A549 (cell line): ENCODE measurements at places on chromosomes 2 and 18.
A peak's percentile ranks its signal among the peaks of the same experiment; 100 is the strongest.

DNA sequence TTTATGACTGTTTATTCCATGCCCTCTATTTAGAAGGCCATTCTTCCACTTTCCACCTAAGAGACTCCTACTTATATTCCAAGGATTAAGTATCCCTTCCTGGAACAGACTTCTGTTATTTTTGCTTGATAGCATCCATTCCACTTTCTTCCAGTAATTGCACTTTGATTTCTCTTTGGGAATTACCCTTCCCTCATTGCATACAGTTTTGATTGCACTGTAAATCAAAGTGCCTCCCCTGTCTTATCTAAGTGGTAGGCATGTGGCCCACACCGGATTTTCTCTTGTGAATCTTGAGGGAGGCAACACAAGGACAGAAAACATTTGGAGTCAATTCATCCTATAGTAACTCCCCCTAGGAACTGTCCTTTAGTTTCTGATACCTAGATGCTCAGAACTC, 120.4 kb downstream of the PDE11A start:
- no peak for DNase-seq

- DNase-seq: peak; percentile 40
Measured at GRCh38 chr18:10230072-10230471, 224.4 kb upstream of the APCDD1 start.

DNA sequence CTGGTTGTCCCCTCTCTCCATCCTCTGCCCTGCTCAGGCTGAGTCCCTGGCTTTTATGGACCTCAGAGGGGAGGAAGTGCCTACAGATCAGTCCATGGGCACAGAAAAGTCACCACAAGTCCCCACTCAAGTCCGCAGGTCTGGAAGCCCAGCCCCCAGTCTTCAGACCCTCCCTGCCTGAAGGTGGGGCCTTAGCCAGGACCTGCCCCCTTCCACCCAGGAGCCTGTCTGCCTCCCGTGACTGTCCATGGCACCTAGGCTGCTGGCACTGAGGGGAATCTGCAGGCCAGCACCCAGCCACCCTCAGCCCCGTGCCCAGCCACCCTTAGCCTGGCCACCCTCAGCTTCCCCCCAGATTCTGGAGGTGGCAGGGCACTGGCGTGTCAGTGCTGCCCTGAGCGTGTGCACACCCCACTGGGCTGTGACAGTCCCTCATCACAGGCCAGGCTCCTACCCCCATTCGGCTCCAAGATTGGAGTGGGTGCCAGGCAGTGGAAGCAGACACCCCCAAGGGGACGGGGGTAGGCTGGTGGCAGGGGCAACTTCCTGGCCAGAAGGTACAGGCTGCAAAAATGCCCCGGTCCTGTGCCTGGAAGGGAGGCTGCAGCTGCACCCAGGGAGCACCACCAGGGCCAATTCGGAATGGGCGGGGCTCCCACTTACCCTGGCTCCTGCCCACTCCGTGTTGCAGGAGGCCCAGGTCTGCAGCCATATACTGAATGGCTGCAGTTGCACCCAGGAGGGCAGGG, 154.7 kb upstream of the RMP24 start:
- DNase-seq: no peak

- DNase-seq: no peak
Measured at GRCh38 chr2:190599073-190599472, 49.8 kb upstream of the NAB1 start.

- DNase-seq: peak; percentile 40
Measured at GRCh38 chr2:112685271-112685884, 35.4 kb upstream of the NT5DC4 start.

- DNase-seq: no peak
Measured at GRCh38 chr2:186576614-186577013, 13.2 kb upstream of the ITGAV start.

DNA sequence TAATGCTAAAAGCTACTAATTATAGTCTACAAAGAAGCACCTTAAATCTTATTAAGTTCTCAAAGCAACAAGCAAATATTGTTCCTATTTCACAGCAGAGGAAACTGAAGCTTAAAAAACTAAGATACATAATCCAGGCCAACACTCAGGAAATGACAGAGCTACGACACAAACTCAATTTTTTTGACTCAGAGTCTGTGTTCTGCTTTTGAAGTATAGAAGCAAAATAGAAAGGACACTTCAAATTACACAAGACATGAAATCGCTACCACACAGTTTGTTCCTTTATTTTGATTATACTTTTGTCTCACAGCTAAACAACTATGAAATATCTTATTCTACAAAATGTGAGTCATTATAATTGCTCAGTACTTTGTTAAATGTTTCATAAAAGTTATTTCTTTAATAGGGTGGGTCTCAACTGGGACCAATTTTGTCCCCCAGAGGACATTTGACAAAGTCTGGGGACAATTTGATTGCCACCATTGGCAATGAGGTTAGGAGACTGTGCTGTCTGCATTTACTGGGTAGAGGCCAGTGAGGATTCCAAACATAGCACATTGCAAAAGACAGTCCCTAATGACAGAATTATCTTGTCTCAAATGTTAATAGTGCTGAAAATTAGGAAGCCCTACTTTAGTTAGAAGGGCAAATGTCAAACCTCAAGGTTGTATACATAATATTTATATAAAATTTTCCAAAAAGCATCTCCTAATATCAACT, 101.5 kb upstream of the GRB14 start:
- DNase-seq: no peak

DNA sequence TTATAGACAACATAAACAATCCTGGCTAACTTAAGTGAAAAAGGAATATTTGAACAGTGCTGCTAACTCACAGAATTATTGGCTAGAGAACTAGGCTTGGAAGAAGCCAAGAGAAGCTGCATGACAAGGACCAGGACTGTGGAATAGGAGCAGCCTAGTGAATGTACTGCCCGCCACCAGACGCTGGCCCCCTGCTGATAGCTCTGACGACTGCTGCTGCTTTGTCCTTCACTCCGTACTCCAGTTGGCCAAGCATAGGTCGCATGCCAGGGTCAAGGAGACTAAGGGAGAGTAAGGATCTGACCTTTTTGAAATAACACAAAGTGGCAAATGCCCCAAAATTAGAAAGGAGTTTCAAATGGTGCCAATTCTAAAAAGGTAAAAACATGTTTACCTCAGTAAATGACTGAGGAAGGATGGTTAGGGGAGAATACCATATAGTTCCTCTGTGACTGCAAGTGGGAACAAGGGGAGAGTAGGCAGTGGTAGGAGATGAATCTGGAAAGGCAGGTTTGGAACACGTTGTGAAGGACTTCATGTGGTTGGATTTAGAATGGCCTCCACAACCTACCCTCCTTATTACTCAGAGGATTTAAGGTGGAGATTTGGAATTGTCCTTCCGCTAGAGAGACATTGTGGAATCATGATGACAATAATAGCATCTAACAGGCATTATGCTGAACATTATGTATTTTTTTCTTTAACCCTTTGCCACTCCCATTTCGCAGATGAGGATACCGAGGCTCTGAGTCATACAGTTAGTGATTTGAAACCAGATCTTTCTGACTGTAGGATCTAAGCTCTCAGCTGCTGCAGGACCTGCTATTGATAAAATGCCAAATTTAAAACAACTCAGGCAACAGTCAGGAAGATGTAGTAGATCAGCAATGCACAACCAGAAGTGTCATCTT, 19.5 kb downstream of the STRADB start:
- no peak for DNase-seq

GRCh38 chr2:222424276-222424728, at the start of gene SGPP2:
Gene SGPP2 (plus strand): TSS chr2:222424543. CDS start chr2:222424603, 60 bp downstream.
- DNase-seq: no peak

GRCh38 chr2:76381624-76382023, 670.9 kb upstream of the GCFC2 start:
- no peak for DNase-seq

GRCh38 chr18:48488388-48488850, 50.4 kb upstream of the CTIF start:
- DNase-seq: peak; percentile 50

- DNase-seq: no peak
Measured at GRCh38 chr2:1156531-1156930, 205.9 kb downstream of the SNTG2 start.

DNA sequence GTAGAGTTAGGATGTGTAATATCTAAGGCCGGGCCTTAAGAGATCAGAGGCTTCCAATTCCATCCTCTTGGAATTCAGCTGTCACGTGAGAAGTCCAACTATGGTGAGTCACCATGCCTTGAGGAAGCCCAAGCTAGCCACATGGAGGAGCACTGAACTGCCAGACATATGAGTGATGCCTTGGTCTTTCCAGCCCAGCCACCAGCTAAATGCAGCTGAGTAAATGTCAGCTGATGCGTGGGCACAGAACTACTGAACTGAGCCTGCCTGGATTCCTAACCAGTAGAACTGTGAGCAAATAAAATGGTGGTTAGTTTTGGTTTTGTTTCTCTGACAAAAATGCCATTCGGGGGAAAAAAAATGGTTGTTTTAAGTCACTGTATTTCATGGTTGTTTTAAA, 153.7 kb upstream of the SERTAD2 start:
- peak; percentile 84 for DNase-seq

- no peak for DNase-seq
Measured at GRCh38 chr2:99940963-99941362, 201.4 kb downstream of the AFF3 start.

DNA sequence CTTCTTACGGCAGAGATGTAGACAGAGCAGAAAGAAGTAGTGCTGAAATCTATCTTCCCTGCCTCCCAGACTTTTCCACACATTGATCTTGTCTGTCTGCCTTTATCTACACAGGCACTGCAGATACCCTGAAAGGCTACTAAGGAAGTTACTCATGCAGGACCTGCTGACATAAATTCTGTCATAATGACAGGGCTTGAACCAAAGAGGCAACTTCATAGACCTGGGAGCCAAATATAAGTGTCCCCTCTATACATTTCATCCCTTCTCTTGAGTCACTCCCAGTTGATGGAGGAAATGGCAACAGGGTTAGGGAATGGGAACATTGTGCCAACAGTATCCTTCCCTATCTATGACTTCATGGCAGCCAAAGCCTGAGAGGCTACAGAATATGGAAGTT, 157.5 kb downstream of the TNS1 start:
- DNase-seq: no peak

DNA sequence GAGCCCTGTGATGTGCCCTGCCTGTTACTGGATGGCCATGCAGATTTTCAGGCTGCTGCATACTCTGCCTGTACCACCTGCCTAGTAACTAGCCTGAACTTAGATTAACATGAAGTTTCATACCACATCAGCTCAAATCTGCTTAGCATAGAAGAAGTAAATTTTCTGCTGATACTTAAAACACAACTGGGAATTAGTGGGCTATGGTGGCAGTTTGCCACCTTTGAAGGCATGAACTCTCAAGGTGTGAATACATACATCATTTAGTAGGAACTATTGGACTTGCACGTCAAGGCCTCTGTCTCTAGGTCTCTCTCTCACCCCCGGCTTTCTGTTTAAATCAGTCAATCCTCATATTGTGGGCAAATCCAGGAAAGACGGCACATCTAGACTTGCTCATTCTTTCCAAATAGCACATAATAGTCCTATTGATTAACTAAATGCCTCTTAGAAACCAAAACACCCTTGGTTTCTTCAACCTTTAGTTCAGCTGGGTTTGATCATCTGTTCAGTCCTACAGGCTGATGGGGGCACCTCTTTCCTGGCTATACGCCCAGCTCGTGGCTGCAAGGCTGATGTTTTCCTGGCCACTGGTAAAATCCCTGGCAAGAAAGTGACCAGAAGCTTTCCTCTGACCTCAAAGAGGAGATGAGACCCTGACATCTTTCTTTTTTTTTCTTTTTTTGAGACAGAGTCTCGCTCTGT, 58.4 kb downstream of the ALPK2 start:
- no peak for DNase-seq

- no peak for DNase-seq
Measured at GRCh38 chr2:38099099-38100028, 23.4 kb upstream of the CYP1B1 start.

GRCh38 chr2:10779776-10780490, 32.7 kb downstream of the PDIA6 start:
- no peak for DNase-seq

DNA sequence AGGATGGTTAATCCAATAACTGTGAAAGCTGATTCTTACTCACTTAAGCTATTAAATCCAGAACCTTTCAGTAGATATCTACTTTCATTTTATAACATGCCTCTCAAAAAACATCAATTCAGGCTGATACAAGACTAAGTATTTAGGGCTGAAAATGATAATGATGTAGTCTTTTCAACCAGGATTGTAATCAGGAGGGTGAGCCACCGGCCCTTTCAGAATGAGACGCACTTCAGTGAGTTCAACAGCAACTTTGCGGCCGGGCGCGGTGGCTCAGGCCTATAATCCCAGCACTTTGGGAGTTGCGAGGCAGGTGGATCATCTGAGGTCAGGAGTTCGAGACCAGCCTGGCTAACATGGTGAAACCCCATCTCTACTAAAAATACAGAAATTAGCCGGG, 30.4 kb downstream of the RBMS1 start:
- DNase-seq: no peak

GRCh38 chr18:50638016-50638883, 78.4 kb downstream of the MAPK4 start:
- no peak for DNase-seq
